ENCODE measurements at places on chromosomes 7 and 10.

DNA sequence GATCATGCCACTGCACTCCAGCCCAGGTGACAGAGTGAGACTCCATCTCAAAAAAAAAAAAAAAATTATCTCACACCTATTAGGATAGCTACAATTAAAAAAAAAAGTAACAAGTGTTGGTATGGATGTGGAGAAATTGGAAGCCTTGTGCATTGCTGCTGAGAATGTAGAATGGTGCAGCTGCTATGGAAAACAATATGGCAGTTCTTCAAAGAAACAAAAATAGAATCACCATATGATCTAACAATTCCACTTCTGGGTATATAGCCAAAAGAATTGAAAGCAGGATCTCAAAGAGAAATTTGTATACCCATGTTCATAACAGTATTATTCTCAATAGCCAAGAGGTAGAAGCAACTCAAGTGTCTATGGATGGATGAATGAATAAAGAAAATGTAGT, 143.6 kb upstream of the PRR15 start:
- no peak for DNase-seq

DNA sequence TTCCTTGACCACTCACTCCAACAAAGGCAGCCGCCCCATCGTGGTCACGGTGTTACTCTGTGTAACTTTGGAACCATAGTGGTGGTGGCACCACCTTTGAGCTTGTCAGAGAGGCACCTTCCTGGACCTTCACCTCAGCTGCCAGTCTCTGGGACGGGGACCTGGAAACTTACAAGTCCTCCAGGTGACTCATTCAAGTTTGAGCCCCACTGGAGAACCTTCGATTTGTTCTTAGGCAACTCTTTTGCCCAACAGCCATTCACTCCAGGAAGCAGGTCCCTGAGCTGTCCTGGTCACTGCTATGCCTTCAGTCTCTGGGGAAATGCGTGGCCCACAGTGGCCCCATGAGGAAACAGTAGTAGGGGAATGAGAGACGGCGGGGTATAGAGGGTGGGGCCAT, 17.2 kb downstream of the STX1A start:
- DNase-seq = no peak

- no peak for DNase-seq
Observed at GRCh38 chr7:70033226-70033625, 435.0 kb downstream of the AUTS2 start.

DNA sequence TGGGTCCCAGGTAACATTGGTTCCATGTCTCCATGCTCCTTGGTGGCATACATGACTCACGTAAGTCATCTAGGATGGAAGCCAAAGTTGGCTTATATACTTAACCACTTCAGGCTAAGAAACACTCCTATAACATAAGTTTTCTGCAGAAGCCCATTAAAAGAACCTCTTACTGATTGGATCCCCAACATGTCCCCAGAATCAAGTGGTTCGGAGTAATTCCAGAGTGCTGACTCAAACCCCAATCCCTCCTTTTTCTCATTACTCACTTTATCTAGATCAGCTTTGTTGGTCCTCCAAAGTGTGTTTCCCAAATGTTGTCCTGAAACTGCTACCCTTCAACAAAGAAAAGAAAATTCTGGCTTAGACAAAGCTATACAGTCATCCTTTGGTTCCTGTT, 10.1 kb upstream of the ATOH7 start:
- no peak for DNase-seq

DNA sequence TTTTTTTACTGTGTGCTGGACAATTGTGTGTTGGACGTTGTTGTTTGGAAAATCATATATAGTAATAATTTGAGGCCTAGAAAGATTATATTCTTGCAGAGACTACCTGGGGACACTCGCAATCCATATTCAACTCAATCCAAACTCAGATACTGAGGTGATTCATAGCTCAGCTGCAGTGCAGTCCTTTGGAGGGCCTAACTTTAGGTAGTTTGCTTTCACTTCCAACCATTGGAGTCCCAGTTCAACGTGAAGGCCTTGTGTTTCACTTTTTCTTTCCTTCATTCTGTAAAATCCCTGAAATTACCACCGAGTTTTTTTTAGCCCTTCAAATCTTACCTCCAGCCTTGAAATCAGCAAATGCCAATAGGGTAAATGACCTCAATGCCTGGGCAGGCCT, 32.3 kb downstream of the ATRNL1 start:
- DNase-seq = no peak

DNA sequence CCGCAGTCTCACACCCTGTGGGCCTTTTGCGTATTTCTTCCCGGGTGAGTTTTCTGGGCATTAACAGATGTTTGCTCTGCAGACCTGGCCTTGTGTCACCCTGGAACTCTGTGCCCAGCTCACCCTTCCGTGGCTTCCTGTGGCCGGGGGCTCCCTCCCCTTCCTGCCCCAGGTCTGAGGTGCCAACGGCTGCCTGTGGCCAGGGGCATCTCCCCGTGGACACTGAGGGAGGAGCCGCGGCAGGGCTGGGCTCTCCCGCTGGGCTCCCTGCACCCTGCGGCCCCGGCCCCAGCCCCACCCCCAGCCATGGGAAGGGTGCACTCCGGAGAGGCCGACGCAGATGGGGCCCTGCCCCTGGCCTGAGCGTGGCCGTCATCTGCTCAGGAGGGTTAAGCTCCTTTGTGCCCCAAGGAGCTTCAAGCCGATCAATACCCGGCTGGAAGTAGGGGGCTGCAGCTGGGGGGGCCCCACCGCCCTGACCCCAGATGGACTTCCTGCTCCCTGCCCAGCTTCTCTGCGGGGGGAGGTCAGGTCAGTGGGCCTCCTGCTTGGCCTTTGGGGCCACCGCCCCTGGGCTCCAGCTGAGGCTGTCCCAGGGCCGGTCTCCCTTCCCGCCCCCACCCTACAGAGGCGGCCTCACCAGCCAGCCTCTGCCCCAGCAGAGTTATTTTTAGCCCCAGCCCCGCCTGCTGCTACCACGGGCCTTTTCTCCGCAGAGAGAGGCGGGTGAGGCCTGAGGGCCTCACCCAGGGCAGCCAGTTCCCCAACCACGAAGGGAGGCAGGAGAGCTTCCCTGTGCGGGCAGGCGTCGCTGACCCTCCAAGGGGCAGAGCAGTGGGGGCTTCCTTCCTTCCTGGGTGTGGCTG, 24.2 kb downstream of the PWWP2B start:
- no peak for DNase-seq

- DNase-seq = no peak
Observed at GRCh38 chr7:138325434-138325833, 134.6 kb upstream of the TRIM24 start.

DNA sequence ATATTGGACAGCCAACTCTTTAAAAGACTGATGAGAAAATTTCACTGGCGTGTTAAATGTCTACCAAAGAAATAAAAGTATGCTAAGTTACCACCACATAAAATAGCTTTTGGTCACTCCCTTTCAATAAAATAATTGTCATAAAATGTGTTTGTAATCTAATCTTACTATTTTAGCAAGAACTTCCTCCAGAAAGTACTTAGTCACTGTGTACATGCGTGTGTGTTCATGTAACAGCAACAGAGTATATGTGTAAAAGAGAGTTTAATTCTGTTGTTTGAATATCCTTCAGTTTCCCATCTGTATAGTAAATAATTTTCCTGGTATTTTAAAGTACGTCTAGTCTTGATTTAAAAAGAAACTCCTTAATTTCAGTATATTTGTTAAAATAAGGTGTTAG, 35.0 kb upstream of the WASL start:
- no peak for DNase-seq

GRCh38 chr10:58755677-58756076, 243.0 kb downstream of the BICC1 start:
- DNase-seq = no peak

- no peak for DNase-seq
Observed at GRCh38 chr10:127318396-127318795, 122.0 kb upstream of the INSYN2A start.

DNA sequence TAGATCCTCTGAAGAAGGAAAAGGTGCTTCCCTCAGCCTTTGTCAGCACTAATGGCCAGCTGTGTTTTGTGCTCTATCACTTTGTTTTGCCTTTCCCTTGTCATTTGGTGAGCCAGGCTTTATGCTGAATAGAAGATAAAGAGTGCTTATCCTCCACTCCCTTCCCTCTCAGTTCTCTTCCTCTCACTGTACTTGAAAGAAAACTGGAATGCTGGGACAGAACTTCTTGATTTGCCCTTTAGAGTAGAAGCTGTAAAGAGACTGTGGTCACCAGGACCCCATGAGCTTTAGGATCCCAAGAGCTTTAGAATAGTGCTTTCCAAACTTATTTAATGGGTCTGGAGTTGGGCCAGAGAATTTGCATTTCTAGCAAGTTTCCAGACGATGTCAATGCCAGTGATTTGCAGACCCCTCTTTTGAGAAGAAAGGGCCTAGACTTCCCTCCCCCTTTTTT, 81.4 kb downstream of the LRRC4 start:
- DNase-seq = no peak

- no peak for DNase-seq
Observed at GRCh38 chr10:129969911-129970464, 5.9 kb upstream of the EBF3 start.

GRCh38 chr10:117666166-117666565, 123.6 kb downstream of the EMX2 start:
- DNase-seq = no peak

DNA sequence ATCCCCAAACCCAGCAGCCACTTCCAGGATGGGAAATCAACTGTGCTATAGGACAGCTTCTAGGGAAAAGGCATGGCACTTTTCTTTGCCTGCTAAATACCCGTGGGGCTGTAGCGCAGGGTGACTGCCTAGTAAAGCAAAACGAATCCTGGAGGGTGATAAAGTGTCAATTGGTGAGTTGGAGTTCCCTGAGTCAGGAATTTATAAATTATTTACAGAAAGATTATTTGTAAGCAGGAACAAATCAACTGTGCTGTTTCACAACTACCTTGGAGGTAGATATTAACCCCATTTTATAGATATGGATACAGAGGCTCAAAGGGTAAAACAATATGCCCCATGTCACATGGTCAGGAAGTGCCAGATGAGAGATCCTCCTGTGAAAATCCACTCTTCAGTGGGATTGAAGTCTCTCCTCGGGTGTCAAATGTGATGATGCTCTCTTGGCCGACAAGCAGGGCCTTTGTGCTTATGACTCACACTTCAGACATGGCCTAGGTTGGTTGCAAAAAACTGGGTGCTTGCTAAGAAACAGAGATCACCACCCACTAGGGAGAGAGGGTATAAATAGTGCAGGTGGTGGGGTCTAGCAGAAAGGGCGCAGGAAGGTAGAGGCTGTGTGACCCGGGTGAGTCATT, 383.2 kb upstream of the ZMIZ1 start:
- no peak for DNase-seq

DNA sequence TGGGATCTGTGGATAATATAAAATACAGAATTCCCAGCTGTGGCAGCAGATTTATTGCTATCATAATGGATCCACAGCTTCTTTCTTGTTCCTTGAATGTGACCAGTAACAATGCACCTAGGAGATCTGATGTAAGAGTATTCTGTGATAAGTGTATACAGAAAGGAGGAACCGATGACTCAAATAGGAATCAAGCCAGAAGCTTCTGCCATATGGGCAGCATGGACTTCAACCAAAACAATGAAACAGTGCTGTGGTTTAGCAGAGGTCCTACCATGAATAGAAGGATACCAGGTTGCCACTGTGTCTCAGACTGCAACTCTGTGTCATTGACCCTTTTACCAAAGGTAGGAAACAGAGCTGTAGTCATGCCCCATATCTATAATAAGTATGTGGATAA, 81.8 kb downstream of the PTPRZ1 start:
- DNase-seq = no peak

Measured in stimulated activated CD4-positive, alpha-beta T cell treated with anti-CD3 and anti-CD28 coated beads, Interleukin-15, amount 100 ng/mL, for 1 hour (primary cell).